ENCODE measurements at places on chromosomes 5 and 9.

- no peak for DNase-seq
Observed at GRCh38 chr5:172245703-172246125, 37.9 kb downstream of the UBTD2 start.

DNA sequence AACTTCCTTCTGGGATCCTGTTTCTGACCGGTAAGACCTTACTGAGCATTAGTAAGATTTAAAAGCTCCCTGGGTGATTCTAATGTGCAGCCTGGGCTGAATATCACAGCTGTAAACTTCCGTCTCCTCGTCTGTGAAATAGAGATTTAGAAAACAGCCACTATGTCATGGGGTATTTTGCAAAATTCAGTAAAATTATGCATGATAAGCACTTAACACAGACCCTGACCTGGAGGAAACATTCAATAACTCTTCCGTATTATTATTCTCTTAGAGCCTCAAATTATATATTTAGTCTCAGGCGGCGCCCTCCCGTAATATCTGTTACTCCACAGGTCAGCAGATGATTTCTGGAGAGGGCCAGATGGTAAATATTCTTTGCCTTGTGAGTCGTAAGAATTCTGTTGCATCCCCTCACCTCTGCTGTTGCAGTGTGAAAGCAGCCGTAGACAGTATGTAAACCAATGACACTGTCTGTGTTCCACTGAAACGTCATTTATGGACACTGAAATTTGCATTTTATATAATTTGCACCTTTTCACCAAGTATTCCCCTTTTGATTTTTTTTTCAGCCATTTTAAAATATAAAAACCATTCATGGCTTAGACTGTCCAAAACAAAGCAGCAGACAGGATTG, 39.2 kb upstream of the RARS1 start:
- no peak for DNase-seq

GRCh38 chr9:75715360-75715759, 175.1 kb upstream of the PCSK5 start:
- DNase-seq = no peak

- peak; percentile 17 for DNase-seq
Observed at GRCh38 chr9:34628656-34629490, at the start of gene ARID3C. TSS of gene ARID3C (minus strand) at chr9:34629066. CDS start at chr9:34628014, 1,052 bp downstream.

DNA sequence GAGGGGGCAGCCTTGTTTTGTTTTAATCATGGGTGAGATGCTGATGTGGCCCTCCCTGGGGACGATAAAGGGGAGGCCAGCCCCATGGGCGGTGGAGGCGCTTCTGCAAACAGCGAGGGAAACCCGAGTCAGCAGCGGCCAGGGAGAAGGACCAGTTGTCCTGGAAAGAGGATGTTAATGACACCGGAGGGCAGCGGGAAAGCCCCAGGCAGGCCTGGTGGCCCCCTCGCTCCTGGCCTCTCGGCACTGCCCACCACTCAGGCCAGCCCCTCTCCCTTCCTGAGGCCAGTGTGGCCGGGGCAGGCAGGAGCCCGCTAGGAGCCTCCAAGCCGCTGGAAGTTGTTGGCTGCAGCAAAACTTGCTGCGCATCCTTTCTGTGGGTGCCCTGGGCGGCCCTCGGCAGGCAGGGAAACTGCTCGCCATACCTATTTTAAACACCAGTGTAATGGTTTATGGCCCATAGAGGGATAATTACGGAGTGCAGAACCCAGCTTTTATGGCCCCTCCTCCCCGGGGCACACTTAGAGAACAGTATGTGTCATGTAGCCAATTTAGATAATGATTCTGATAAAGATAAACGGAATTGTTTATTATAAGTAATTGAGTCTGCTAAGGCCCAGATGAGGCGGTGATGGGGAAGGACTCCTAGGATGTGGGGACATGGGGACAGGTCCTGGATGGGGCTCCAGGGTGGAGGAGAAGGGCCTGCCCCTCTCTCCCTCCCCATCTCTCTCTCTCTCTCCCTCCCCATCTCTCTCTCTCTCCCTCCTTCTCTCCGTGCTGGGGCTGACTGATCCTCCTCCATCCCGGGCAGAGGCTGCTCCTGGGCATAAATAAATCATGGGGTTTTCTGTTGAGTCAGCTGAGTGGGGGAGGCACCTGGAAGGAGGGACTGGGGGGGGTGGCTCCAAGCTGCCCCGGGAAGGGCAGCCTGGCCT, 36.9 kb downstream of the LMX1B start:
- no peak for DNase-seq

GRCh38 chr5:14265570-14265969, 122.4 kb downstream of the TRIO start:
- no peak for DNase-seq

DNA sequence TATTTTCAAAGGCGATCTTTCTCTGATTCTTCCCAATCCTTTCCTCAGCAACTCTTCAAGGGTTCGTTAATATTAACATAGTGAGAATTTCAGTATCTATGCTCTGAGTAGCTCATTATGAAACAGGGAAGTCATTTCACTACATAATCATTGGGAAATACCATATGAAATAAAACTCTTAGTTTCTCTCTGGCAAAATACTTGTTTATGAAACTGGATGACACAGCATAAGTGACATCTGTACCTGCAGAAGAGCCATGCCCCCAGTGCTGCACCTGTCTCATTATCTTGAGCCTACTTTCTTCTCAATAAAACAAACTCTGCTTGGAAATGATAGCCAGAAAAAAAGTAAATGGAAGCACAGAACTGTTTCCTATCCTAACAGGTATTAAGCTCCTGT, 33.8 kb upstream of the OTULIN start:
- no peak for DNase-seq

DNA sequence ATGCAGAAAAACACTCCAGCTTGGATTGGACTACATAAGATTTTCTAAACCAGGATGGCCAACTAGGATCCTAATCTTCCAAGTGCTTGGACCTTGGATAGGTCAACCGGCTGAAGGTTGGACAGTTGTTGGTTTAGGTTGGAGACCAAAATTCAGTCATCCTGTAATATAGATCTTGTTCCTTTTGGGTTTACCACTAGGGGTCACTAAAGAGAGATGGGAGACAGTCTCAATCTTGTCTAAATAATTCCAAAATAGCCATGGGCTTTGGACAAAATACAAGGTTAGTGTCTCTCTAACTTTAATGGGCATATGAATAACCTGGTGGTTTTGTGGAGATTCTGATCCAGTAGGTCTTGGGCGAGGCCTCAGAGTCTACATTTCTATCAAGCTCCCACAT, 148.7 kb upstream of the ERCC6L2 start:
- no peak for DNase-seq
